ENCODE measurements at places on chromosomes 11 and 22.

GRCh38 chr11:79265756-79266322 lies 175.0 kb downstream of the TENM4 start:
- DNase-seq = no peak

- no peak for DNase-seq
These were observed 2.1 kb downstream of the SOX10 start for GRCh38 chr22:37982151-37982785.

GRCh38 chr22:46085828-46086576 lies 64.3 kb upstream of the PPARA start:
- DNase-seq = no peak

DNA sequence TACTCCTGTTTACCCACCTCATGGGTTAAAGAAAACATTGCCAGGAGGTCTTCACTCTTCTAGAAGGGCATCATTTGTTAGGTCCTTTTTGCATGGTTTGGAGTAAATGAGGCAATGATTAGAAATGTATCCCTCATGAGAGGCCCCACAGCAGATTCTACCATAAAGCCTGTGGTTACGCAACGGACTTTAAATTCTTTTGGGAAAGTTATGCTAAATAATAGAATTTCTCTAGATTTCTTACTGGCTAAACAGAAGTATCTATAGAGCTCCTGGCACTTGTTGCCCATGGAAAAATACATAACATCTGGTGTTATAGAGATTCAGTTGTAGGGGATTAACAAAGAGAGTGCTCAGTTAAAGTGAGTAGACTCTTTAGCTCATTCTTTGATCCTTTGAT lies 15.1 kb upstream of the ATXN10 start:
- DNase-seq = no peak

DNA sequence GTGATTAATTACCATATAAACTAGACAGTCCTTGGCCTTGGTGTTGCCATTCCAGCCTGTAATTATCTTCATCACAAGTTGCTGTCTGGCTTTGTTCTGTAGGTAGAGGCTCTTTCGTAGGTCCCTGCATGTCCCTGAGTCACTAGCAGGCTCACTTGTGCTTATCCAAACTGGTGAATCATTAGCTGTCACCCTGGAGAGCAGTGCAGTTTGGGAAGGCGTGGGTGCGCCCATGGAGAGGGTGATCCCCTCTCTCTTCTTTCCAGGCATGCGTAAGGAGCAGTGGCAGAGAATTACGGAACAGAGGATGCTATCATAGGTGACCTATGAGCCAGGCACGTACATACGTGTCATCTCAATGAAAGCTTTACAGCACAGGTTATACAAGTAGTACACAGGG lies 11.0 kb upstream of the EHF start:
- no peak for DNase-seq

- no peak for DNase-seq
These were observed 46.0 kb downstream of the CNTN5 start for GRCh38 chr11:99066618-99067317.

DNA sequence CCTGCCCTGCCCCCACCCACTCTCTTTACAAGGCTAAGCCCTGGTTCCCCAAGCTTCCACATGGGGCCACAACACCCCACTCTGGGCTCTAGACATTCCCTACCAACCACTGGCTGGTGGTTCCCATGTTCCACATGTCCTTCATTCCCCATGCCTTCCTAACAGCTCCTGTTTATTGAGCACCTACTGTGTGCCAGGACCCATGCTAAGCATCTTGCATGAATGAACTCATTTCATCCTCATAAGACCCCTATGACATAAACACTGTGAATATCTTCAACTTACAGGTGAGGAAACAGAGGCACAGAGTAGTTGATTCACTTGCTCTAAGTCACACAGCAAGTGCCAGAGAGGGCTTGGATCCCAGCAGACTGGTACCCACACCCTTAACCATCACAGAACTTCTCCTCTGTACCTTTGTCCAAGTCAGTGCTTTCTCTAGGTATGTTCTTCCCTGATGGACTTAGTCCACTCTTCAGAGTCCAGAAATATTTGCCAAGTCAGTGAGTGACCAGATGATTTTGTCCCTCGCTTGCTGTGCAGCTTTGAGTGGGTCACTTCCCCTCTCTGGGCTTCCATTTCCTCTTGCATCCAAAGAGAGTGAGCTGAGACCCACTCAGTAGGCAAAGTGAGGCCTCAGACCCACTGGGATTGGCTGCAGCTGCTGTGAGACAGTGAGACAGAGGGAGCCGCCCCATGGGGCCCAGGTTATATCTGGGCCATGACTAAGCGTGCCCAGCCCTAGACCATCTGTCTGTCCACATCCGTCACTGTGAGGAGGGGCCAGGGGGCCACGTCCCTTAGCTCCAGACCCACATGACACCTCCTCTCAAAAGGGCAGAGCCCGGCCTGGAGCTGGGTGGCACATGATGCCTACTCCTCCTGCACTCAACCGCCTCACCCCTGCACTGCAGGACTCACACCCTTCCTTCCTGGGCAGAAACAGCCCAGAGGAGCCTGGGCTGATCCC lies 132.4 kb downstream of the MN1 start:
- no peak for DNase-seq

GRCh38 chr11:44580701-44581100 lies 15.2 kb downstream of the CD82 start:
- no peak for DNase-seq

GRCh38 chr11:293271-293851 lies 4.4 kb downstream of the PGGHG start:
- DNase-seq = no peak

- DNase-seq = no peak
These were observed 17.4 kb downstream of the TTLL12 start for GRCh38 chr22:43169310-43170130.

GRCh38 chr11:86459682-86460460 lies 85.2 kb downstream of the CCDC81 start:
- no peak for DNase-seq

- no peak for DNase-seq
These were observed 31.3 kb downstream of the TMEM123 start for GRCh38 chr11:102421261-102421660.

- DNase-seq = peak; percentile 73
These were observed 115.4 kb downstream of the KIAA1671 start for GRCh38 chr22:25067851-25068421.

GRCh38 chr11:68691402-68691784 lies 7.0 kb downstream of the GAL start:
- DNase-seq = no peak

DNA sequence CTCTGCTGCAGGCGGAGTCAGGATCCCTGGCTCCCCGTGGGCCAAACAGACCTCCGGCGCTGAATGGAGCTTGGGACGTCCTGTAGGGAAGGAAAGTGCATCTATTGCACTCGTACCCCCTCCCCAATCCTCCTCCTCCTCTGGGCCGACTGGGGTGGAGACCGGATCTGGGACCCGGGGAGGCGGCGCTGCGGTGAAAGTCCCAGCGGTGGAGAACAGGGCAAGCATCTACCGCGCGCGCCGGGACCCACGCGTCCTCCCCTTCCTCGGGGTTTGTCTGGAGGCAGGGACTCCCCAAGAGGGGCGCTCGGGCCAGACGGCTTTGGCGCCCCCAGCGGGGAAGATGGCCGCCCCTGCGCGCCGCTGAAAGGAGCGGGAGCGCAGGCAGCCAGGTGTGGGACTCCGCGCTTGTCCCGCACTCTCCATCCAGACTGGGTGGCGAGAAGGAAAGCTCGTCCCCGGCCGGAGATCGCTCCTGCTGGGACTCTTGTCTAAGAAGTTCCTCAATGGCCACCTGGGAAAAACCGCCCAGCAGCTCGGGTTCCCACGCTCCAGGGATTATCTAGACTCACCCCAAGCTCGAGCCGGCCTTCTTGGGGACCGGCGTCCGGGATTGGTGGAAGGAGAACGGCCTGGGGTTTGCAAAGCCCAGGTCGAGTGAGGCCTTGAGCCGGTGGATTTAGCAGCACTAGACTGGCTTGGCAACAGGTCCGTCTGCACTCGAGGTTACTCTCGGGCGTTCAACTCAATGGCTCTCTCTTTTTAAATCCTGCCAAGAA lies 718 bp downstream of the FADS2 start:
- no peak for DNase-seq

DNA sequence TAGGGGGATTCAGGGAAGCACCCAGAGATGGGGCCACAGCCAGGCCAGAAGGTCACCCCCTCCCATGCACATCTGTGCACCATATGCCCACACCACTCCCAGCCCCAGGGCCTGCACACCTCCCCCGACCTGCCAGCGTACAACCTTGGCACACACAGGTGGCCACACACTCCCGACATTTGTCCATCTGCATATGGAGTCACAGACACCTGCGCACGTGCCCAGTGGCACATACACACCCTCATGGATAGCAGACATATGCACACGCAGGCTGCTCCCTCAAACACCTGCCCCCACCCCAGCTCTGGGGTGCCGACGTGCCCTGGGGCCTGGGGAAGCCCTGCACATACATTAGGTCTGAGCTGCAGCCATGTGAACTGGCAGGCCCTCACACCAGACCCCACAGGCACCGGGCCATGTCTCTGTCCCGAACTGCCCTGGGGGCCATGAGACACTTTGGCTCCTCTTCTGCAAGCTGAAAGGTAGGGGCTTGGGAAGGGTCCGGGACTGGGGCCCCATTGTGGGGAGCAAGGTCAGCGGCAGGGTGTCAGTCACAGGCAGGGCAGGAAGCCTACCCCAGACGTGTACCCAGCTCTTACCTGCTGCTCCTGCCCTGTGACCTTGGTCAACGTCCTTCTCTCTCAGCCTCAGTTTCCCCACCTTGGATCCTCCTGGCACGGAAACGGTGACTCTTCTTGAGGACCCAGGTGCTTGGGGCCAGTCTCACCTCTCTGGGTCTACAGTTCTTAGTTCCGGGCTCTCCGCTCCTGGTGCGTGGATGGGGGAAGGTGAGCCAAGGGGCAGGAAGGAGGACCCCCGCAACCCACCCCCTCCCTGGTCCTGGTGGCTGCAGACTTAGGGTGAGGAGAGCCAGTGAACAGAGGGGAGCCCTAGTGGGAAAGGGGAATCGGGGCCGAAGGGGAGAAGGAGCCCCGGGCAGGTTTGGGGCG lies 579 bp upstream of the CABP7 start:
- no peak for DNase-seq

DNA sequence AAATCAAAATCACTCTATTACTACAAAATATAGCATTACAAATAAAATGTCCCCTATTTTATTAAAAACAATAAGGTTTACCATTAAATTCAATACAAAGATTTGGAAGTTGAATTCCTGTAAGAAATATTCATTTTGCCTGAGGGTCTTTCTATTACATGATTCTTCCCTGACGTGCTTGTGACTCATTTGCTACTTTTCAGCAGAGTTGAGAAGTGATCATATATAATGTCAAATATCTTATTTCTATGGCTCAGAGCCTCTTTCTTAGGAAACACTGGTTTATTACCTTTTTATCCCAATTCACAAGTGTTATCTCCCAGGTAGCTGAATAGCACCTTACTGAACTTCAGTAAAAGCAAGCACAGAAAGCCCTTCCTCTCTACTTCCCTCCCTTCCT lies 65.2 kb upstream of the CNTN5 start:
- DNase-seq = no peak

DNA sequence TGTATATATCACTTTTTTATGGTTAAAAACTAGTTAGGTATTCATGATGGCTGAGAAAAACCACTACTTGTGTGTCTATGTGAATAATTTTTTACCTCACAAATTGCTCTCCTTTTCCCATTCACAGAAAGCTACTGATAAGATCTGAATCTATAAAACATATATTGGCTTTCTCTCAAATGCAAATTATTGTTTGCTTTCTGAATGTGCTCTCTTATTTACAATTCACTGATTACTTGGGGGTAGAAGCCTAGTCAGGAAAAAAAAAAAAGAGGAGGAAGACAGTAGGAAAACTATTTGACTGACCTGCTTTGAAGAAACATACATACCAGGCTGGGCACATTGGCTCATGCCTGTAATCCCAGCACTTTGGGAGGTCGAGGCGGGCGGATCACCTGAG lies 20.5 kb downstream of the PGM2L1 start:
- no peak for DNase-seq

DNA sequence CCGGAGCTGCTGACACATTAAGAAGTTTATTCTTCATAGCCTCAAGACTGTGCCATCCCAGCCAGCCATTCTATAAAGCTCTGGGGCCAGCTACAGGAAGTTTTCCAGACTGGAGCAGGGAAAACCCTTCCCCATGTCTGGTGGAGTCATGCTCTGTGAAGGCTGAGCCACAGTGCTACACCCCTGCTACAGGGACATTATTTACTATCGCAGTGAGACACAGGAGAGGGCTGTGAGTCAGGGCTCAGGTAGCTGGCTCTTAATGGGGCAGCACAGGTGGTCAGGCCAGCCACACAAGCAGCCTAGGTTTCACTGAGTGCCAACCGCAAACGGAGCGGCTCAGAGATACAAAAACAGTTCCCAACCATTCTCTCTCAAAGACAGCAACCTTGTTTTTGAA lies 12.1 kb downstream of the HPS4 start:
- no peak for DNase-seq

- DNase-seq = peak; percentile 20
These were observed 38.2 kb downstream of the BRD1 start for GRCh38 chr22:49789289-49790141.

DNA sequence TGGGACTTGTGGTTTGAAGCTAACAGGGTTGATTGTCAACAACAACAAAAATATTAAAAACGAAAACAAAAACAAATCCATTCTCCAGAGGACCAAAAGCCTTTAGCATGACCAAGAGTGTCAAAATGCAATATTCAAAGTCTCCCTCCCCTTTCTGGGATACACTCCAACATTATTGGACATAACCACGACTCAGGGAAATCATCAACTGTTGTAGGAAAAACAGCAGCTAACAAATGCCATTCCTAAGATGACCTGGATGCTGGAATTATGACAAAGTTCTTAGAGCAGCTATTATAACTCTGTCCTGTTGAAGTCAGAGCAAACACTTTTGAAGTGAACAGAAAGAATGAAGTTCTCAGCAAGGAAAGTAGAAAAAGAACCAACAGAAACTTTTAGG lies 143.0 kb downstream of the TMEM135 start:
- no peak for DNase-seq

DNA sequence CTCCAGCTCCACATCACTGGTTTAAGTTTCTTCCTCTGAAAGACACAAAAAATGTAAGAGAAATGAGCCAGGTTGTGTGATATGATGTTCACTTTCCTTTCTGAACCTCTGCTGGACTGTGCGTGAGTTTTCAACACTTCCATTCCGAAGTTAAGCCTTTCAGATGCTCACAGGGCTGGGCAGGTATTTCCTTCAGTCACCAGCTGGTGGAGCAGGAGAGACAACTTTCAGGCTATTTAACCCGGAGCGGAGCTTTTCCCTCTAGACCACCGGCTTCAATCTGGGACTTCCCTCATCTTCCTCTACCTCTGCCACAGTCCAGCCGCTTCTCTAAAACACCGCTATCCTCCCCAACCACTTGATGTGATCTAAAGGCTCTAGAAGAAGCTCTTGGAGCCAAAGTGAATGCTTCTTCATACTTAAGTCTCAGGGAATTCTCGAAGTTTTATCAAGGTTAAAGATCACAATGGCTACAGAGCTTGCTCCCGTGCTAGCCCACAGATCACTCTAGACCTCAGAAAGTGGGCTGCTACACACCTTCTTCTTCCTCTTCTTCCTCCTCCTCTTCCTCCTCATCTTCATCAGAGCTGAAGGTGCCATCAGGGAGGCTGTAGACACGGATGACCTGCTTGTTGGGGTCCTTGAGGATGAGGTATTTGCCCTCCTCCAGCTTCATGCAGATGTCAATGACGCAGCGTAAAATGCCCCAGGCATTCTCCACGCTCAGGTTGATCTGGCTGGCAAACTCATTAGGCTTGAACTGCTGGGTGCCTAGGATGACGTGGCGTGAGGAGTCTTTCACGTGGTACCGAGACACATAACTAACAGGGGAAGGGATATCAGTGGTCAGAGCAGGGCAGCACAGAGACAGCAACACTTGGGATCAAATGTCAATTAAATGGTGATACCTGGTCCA lies 4.4 kb upstream of the FOXRED2 start:
- DNase-seq = no peak

- DNase-seq = no peak
These were observed 3.8 kb upstream of the YWHAH start for GRCh38 chr22:31940506-31940905.

All from activated T-helper 1 cell treated with anti-CD3 and anti-CD28 coated beads, Interleukin-2, amount 50 U/mL, for 16 hours (primary cell).